ENCODE measurements at places on chromosomes 12 and 14.

DNA sequence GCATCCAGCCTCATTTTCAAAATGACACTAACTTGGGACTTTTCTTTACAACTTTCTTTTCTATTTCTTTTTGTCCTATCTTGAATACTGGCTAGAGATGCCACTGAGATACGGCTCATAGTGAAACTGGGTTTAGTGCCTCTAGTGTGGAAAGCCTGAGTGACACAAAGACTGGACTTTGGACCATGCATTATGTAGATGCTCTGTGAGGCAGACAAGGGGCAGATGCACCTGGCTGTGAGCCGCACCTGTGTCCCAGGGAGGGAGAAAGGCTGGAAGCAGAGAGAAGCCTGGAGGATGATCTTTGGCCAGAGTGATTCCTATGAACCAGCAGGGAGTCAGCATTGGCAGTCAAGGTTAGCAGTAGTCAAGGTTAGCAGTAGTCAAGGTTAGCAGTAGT lies 852.3 kb upstream of the TMEM132C start:
- no peak for DNase-seq

DNA sequence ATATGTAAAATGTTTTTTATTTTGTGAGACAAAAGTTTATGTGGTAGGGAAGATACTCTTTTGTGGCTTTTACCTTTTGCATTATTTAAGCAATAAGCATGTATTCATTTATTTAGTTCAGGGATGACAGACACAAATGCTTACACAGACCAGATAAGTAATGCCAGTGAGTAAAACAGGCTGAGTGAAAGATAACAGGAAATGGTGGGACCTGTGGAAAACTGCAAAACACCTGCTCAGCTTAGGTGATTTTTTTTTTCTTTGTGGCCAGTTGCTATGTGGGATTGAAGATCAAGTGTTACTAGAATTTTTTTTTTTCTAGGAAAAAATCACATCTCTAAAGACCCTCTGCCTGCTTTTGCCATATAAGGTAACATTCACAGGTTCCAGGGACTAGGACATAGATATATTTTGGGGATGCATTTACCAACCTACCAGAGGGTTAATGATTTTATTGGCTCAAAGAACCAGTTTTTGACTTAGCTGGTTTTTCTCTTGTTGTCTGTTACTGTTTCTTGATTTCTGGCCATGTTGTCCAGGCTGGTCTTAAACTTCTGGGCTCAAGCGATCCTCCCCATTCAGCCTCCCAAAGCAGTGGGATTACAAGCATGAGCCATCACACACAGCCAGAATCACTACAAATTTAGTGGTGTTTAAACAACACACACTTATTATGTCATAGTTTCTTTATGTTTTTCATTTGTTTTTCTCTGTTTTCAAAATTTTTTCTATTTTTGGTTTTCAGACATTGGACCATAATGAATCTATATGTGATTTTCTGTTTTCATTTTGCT lies 9.8 kb downstream of the PSMA6 start:
- no peak for DNase-seq

DNA sequence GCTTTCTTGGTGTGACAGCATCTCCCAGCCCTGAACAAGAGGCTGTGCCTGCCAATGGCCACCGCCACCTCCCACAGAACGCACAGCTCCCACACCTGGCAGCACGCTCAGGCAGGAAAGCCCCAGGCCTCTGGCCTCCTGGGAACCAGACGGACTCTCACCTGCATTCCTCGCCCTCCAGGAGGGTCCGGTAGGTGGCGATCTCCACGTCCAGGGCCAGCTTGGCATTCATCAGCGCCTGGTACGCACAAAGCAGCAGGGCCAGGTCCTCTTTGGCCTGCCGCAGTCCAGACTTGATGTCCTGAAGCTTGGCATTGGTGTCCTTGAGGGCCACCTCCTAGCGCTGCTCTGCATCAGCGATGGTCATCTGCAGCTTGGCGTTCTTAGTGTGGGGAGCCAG lies 12.1 kb upstream of the KRT77 start:
- no peak for DNase-seq

GRCh38 chr12:1425396-1425729 lies 169.0 kb downstream of the FBXL14 start:
- no peak for DNase-seq

DNA sequence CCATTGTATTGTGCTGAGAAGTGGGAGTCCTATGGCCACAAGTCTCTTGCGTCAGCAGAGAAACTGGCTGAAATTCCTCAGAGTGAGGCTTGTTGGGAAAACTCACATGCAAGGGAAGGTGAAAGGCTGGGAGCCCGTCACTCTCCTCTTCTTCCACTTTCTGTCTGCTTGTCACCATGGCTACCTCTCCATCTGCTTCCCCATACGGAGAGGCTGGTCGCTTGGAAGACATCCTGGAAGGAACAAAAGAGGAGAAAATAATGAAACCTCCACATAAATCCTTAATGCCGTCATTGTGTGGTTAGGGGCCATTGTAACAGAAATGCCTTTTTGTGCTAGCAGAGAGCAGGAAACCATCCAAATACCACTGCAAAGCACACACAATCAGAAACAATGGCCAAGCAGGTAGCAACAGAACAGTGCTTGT lies 53.7 kb downstream of the SOX5 start:
- peak; percentile 31 for DNase-seq

DNA sequence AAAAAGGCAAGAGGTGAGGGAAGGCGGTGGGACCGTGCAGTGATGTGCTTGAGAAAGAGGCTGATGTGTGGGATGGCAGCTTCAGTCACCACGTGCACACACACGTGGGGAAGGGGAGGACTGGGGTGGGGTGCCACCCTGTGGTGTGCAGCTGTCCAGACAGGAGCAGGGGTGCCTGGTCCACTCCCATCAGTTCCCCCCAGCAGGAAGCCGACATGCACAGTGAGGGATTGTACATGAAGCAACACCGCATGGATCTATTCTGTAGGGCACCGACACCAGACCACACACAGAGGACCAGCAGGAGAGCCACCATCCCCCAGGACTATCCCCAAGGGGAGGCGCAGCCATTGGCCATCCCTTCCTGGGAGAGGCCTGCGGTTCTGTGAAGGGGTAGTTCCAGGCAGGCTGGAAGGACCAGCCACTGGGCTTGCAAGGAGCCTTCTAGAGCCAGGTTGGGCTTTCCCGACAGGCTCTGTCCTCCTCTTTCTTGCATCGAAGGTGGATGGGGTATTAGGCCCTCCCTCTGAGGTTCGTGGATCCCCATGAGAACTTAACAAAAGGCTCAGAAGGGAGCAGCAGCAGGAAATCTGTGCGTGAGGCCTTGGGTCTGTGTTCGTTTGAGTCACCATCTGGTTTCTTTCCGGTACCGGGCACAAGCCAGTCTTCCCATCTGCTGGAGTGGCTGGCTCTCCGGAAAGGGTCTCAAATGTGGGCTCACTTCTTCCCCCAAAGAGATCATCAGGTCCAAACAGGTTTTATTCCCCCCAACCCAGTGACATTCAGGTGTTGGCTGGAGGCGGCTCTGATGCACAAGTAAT lies 59.8 kb downstream of the PLEKHG3 start:
- DNase-seq = peak; percentile 10

- DNase-seq = no peak
Observed at GRCh38 chr12:27709932-27710591, 570 bp upstream of the MRPS35 start.

DNA sequence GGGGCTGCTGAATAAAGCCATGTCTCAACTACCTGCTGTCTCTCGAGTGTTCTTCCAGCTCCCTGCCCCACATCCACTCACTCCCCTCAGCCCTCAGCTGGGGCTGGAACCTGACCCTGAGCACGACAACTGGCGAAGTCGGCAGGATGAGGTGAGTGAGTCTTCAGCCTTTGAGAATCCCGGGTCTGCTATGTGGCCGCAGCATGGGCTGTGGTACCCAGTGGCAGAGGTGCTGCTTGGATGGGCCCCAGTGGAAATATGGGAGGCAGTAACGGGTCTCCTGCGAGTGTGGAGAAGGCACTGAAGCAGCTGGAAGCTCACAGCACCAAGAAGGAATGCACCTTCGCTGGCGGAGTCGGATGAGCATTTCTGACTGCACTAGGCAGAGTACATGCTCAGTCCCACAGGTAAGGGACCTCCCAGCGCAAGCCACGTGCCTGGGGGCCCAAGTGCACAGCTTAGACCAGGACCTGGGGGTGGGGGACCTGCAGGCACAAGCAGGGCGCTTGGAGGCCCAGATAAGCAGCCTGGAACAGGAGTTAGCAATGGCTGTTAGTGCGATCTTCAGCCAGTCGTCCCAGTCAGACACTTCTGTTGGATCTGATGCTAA lies 95.5 kb upstream of the TMPO start:
- DNase-seq = no peak

GRCh38 chr12:110105986-110106385 lies 18.2 kb upstream of the IFT81 start:
- DNase-seq = no peak

DNA sequence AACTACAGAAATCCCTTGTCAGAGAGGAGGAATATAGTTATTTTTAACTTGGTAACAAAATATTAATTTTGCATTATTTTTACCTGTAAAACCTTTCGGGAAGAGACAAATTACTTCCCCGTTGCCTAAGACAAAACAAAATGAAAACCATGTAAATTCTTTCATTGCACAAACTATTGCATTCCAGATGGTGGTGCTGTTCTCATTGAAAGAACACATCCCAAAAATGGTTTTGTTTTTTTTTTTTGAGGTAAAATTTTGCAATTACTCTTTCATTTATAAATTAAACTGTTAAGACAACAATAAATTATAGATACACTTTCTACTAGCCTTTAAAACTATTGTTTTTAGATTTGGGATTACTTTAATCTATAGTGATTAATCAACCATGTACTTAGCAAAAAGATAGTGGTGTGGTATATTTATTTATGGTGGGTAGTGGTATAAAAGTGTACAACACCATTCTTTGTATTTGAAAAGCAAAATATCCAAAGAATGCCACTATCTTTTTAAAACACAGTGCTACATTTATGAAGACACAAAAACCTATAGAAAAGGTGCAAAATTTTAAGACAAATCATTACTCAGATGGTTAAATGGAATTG lies 115.5 kb downstream of the SLC38A1 start:
- no peak for DNase-seq

- DNase-seq = no peak
Observed at GRCh38 chr14:22962061-22962676, 5.3 kb upstream of the HAUS4 start.
